Right ventricle myocardium inferior (tissue), 1 donor: ENCODE measurements at places on chromosomes 1 and 21. TPM values are rescaled to one million over a fixed set of nuclear protein-coding genes. Genes with fewer than 3 reads are reported as not detected.

OR2AK2 gene
- not detected for total RNA-seq

ZBED6 gene
- total RNA-seq: 13.0 TPM

IER5 gene
- 14.3 TPM for total RNA-seq

PDPN gene
- 24.1 TPM for total RNA-seq

BLACAT1 gene
- not detected for total RNA-seq

OR2T29 gene
- total RNA-seq: not detected

KCNE2 gene
- total RNA-seq: not detected

PGLYRP3 gene
- total RNA-seq: not detected

ZNF648 gene
- total RNA-seq: not detected

LCE1A gene
- not detected for total RNA-seq

POGZ gene
- total RNA-seq: 37.7 TPM

S100A1 gene
- total RNA-seq: 2,065 TPM

FAM43B gene
- 4.5 TPM for total RNA-seq

LCE1E gene
- not detected for total RNA-seq
